K562 (cell line): ENCODE measurements at places on chromosomes 12 and 14. TPM values are rescaled to one million over a fixed set of nuclear protein-coding genes. Genes with fewer than 3 reads are reported as not detected.

PRICKLE1 gene
- 0.58 and 0.67 TPM in 2 replicates for total RNA-seq

DTX1 gene
- total RNA-seq, result not detected in 2 replicates

GRCh38 chr12:24838531-24838950 is 110.4 kb downstream of the BCAT1 start:
- no peak for DNase-seq

GRCh38 chr14:97539884-97540283 is 742.7 kb downstream of the VRK1 start:
- no peak for DNase-seq

- no peak for DNase-seq
These were observed 65.0 kb downstream of the RFLNA start for GRCh38 chr12:124359671-124360581.

DNA sequence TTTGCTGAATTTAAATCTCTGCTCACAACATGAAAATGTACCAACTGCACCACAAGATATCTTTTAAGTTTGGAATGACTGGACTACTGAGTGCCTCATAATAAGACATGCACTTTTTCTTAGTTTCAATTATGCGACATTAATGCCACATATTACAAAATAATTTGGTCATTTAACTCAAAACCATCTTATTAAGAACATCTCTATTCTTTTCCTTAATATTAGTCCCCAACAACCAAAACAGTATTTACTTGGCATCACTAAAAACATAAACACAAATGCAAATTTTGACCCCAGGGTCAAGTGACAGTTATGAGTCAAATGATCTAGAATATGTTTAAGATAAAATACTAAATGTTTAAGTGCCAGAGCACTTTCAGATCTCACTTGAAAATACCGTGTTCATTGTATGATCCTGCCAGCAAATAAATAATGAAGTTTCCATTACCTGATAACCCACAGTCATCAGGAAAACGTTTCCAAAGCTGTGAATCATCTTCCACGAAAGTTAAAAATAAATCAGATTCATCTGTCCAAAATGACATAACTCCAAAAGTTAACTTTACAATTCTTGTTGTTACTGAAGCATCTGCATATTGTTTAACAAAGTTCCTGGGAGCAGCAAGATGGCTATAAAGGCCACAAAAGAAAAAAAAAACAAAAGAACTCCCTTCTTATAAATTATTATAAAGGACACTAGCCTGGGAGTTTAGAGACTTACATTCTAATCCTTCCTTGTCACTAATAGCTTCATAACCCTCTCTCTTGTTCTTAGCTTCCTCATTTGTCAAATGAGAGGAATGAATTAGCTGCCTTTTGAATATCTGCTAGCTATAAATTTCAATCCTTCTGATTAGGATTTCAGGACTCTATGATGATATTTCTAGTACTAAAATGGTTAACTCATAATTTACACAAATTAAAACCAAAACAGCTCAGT is 30.5 kb upstream of the AP4S1 start:
- DNase-seq, result no peak

DNA sequence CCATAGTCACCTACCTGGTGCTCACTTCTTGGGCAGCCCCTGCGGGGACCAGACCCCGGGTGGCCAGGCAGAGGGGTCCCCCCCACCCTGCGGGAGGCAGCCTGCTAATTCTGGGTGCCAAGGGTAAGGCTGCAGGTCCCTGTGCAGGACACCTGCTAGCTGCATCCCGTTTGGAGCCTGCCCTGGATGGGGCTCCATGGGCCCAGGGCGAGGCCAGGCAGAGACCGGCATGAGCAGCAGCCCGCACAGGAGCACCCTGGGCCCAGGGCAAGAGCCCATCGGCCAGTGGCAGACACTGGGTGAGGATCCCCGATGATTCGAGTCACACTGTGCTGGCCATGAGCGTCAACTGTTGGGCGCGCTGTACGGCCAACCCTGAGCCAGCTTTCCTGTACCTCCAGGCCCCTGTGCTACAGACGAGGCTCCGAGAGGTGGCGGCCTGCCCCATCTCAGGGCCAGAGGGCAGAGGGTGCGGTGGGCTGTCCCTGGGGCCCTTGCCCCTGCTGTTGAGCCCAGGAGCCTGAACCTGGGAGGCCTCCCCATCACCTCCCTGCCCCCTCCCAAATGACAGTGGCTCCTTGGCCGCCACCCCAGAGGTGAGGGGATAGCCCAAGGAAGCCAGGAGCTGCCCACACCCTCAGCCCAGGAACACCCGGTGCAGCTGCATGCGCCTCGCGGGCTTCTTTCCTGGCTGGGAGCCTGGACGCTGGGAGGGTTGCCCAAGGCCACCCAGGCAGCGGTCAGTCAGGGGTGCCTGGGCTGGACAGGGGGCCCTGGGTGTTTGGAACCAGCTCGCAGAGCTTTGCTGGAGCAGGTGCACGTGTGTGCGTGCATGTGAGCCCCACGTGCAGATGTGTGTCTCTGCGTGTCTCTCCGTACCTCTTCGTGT is 47.7 kb downstream of the CYP46A1 start:
- DNase-seq, result no peak

GRCh38 chr12:116302166-116303058 is 24.9 kb upstream of the MED13L start:
- no peak for DNase-seq

DNA sequence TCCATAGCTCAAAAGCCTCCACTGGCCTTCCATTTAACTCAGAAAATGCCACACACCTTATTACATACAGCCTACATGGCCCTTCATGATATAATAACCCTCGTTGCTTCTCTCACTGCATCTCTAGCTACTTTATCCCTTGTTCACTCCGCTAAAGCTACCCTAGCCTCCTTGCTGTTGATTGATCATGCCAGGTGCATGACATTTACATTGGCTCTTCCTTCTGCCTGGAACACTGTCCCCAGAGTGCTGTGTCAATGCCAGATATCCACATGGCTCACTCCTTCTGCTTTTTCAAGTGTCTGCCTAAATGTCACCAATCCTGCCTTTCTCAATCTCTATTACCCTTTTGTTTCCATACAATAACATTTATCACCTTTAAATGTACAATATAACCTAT is 58.3 kb downstream of the CAND1 start:
- DNase-seq, result no peak

DNA sequence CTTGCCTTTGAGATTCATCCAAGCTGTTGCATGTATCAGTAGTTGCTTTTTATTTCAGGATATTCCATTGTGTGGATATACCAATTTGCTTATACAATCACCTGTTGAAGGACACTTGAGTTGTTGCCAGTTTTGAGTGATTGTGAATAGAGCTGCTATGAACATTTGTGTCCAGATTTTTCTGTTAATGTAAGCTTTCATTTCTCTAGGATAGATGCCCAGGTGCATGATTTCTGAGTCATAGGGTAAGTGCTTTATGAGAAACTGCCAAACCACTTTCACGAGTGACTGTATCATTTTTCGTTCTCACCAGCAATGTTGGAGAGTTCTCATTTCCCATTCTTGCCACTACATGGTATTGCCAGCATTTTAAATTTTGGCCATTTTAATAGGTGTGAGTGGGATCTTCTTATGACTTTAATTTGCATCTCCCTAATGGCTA is 434.6 kb upstream of the RGS6 start:
- no peak for DNase-seq

DNA sequence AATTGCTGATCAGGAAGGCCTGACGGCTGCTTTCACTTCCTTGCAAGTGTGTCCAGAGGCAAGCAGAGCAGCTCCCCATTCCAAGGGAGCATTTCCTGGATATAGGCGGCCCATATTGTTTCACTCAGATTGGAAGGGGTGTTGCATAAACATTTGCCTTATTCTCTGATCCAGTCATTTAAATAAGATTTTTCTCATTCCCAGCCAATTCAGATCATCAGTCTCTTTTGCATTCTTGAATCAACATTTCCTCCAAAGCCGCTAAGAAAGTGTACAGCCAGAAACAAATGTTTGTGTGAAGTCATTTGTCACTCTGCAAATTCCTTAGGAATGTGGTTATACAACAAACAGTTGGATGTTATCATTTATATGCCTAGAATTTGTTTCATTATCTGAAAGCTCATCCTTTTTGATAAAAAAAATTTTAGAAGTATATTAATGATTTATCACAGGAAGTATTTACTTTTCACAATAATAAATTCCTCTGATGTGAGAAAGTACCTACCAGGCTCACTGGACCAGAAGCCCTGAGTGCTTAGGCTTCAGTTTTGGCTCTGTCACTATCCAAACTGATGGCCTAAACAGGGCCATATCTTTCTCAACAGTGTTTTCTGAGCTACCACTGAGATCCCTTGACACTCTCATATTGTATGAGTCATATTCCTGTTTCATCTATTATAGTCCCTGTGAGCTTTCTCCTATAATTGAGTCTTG is 379.6 kb downstream of the CCDC91 start:
- DNase-seq, result peak; percentile 7

GRCh38 chr14:75690010-75690409 is 29.0 kb downstream of the TTLL5 start:
- DNase-seq, result no peak

DNA sequence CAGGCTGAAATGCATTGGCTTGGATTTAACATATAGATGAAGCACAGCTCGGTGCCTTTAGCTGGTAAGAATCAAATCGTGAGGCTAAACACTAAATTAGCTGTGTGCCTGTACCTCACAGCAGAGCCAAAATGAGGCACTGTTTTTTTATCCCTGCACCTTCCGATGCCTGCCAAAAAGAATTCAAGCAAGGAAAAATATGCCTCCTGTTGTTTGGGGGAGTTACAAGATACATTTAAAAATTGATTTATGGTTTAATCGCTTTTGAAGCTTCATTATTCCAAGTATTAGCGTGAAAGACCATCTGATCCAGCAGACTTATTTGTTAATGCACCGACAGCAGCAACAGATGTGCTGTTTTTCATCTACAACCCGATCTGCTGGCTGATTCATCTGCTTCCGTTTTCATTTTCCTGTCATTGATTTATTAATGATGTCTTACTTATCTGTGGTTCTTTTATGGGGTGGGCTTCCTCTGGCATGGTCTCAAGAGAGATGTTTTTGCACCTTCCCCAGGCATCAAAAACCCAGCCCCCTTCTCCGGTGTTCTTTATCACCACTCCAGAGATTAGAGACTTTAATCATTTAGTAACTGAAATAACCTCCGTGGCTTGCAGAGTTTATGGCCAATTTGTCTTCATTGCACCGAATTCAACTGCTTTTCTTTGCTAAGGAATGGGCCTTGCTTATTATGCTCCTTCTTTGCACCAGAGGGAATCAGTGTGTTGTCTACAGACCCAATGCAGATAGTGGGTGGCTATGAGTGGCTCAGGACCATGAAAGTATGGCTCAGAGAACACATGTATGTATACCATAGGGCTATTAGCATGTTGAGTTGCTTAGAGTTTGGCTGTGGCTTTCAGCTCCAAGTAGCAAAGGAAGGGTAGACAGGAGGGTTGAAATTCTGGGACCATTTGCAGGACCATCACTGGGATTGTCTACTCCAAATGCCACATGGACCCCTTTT is 166.8 kb upstream of the TMEM260 start:
- DNase-seq, result no peak

GRCh38 chr12:34392741-34393085 is 370.4 kb downstream of the ALG10 start:
- no peak for DNase-seq

- no peak for DNase-seq
These were observed 34.6 kb upstream of the EVL start for GRCh38 chr14:100030452-100031153.

GRCh38 chr12:57889500-57889989 is 43.0 kb upstream of the CTDSP2 start:
- DNase-seq, result no peak

GRCh38 chr12:57755454-57756372 is 810 bp downstream of the MARCHF9 start:
- DNase-seq, result peak; percentile 54

- DNase-seq, result no peak
These were observed 4.4 kb upstream of the TBX3 start for GRCh38 chr12:114688256-114688845.

GRCh38 chr12:55515696-55516095 is 23.5 kb downstream of the OR6C68 start:
- DNase-seq, result no peak
